Spinal cord (tissue), 10 donors: ENCODE measurements at places on chromosomes 4 and X.

- DNase-seq, result no peak
Observed at GRCh38 chr4:48499551-48500066, 9.6 kb downstream of the ZAR1 start.

DNA sequence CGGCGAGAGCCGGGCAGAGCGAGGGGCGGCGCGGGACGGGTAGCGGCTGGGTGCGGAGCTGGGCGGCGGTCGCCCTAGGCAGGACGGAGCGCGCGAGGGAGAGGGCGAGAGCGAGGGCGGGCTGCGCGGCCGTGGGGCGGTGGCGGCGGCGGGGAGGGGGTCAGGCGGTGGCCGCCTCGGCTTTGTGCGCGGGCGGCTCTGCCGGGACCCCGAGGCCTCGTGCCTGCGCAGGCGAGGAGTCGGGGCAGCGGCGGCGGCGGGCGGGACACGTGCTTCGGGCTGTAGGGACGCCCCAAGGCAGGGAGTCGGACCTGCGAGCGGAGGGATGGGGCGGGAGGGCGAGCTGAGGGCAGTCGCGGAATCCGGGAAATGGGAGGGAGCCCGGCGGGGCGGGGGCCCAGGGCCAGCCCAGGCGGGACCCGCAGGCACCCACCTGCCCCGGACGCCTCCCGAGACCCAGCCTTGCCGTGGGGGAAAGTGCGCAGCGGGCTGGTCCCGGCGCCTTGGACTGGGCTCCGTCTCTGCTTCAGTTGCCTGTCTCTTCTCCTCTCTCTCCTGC lies 465 bp downstream of the BMPR1B start:
- no peak for DNase-seq

GRCh38 chr4:123361195-123361861 lies 35.3 kb upstream of the SPRY1 start:
- no peak for DNase-seq

DNA sequence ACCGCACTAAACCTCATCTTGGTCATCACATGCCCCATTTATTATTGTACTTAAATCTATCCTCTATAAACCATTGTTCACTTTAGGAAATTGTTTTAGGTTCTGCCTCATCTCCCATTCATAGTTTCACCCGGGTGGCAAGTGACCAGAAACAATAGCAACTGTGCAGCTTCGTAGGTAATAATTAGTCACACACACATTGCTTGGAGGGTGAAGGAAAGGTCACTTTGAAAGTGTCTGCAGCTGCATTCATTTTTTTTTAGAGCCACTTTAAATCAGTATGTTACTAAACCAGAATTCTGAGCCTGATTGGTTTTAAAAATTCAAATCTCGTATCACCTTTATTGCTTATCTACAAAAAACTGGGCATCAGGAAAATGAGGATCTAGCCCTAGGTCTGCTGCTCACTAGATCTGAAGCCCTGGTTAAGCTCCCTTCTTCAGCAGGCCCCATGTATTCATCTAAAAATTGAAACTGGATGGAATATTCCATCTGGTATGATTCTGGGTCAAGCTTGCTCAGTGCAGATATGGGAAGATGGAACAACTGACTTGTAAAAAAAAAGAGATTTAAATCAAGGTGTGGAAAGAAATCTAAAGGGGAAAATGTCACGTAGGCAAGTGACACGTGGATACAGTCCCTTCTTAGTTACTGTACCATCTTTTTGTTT lies 62.4 kb downstream of the LIMCH1 start:
- no peak for DNase-seq

DNA sequence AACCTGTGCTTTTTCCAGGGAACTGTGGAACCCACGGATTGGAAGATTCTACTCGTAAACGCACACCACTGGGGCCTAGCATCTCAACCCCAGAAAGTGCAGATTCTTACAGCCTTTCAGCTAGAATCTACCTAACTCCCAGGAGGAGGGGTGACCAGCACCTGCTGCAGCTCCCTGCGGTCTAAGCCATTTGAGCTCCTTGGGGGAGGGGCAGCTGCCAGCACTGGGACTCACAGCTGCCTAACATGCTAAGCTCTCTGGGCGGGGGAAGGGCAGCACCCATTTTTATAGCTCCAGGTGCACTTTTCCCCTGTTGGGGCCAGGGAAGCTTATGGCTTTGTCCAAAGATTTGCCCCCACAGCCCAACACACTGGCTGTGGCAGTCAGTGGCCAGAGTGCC lies 595.7 kb upstream of the EPHA5 start:
- no peak for DNase-seq

- no peak for DNase-seq
Observed at GRCh38 chrX:21870494-21870893, 14.7 kb downstream of the YY2 start.

DNA sequence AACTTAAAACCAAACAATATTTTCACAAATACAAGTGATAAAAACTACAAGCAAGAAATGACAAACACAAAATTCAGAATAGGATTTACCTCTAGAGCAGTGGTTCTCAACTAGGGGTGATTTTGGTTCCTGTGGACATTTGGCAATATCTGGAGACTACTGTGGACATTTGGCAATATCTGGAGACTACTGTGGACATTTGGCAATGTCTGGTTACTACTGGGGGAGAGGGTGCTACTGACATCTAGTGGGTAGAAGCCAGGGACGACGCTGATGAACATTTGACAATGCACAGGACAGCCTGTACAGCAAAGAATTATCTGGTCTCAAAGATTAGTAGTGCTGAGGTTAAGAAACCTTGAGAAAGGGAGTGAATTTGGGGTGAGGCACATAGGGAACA lies 169.8 kb downstream of the CLCN4 start:
- no peak for DNase-seq

GRCh38 chr4:44623676-44624075 lies 27.7 kb downstream of the YIPF7 start:
- no peak for DNase-seq

DNA sequence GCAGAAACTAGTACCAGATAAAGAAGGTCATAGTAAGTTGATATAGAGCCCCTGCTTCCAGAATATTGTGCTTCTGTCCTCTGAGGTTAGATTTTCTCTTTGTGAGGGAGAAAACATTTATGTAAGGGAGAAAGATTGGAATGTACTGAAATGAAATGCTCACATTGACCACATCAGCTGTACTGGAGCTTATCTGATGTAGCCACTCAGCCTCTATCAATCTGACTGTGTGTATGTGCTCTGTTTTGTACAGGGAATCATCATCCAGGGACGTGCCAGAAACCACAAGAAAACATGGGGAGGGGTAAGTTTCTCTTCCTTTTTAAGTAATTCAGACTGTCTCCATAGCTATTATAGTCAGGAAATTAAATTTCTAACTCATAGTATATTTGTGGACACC lies 56.8 kb downstream of the PRRG1 start:
- DNase-seq, result no peak

- DNase-seq, result no peak
Observed at GRCh38 chrX:37580080-37580479, 8.6 kb downstream of the LANCL3 start.

DNA sequence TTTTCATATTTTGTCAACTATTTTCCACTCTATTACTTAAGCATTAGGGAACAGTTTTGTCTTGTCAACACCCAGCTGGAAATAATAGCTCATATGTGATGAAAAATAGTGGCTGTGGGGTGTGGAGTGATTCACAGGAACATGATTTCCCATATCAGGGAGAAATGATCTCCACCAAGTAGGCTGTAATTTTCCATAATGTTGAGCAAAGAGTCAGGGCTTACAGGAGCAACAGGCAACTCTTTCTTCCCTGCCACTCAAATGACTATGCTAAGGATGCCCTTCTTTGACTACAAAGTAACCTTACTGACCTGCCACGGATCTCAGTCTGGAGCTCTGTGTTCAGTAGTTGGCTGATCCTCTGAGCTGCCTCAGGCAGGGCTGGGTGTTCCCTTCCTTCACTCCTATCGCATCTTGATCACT lies 90.0 kb upstream of the GATB start:
- no peak for DNase-seq

- DNase-seq, result no peak
Observed at GRCh38 chrX:140229191-140229590, 263.9 kb upstream of the CXorf66 start.

- no peak for DNase-seq
Observed at GRCh38 chrX:47384502-47384901, 14.1 kb downstream of the ZNF157 start.

DNA sequence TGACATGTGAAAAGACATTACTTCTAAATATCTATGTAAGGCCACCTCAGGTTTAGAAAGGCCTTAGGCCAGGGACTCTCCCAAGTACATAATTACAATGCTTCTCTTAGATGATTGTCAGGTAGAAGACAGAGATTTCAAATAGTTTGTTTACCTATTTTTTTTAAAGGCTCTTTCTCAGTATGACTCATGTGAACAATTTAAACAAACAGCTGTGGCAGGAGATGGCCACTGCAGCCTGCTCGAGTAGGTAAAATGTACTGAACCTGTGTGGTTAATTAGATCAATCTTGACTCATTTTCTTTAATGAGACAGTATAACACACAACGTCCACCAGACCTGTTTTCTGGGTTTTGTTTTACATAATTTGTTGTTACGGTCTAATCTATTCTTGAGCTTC lies 50.2 kb downstream of the LEF1 start:
- no peak for DNase-seq
